ENCODE measurements at places on chromosomes 7 and 10.

GRCh38 chr7:116525298-116525912 lies 569 bp downstream of the CAV1 start:
- DNase-seq, result no peak

DNA sequence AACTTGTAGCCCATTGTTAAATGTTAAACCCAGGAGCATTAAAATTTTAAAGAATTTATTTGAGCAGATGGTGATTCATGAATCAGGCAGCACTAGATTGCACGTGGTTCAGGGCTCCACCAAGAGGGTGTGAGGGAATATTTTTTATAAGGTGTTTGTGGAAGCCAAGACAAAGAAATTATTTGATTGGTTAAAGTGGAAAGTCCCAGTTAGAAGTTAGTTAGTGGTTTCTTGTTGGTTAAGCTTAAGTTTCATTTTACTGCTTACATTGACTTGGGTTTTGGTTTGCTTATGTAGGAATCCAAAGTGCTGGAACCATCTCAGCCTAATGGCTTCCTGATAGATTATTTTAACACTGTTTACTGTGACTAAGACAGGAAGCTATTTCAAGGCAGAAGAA lies 906.2 kb downstream of the LRMDA start:
- no peak for DNase-seq

DNA sequence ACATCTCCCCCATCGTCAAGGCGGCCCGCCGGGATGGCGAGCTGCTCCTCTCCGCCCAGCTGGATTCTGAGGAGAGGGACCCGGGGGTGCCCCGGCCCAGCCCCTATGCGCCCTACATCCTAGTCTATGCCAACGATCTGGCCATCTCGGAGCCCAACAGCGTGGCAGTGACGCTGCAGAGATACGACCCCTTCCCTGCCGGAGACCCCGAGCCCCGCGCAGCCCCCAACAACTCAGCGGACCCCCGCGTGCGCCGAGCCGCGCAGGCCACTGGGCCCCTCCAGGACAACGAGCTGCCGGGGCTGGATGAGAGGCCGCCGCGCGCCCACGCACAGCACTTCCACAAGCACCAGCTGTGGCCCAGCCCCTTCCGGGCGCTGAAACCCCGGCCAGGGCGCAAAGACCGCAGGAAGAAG lies 10.1 kb downstream of the GDF10 start:
- no peak for DNase-seq

DNA sequence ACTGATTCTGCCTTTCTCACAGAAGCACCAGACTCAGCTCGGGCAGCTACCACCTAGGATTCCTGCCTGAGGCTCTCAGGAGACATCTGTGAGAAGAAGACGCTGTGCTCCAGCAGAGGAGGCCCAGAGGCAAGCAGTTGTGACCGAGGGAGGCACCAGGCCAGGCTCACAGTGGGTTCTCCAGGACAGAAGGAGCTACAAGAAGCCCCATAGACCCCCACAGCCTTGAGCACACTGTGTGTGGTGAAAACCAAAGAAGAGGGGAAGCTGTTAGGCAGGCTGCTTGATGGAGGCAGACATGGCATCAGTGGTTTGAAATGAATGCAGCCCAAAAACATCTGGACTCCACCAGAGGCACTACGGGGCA lies 198.8 kb downstream of the GRID1 start:
- no peak for DNase-seq

GRCh38 chr10:121722665-121723064 lies 124.4 kb upstream of the FGFR2 start:
- no peak for DNase-seq

- no peak for DNase-seq
Measured at GRCh38 chr10:61047081-61047480, 103.1 kb upstream of the RHOBTB1 start.

DNA sequence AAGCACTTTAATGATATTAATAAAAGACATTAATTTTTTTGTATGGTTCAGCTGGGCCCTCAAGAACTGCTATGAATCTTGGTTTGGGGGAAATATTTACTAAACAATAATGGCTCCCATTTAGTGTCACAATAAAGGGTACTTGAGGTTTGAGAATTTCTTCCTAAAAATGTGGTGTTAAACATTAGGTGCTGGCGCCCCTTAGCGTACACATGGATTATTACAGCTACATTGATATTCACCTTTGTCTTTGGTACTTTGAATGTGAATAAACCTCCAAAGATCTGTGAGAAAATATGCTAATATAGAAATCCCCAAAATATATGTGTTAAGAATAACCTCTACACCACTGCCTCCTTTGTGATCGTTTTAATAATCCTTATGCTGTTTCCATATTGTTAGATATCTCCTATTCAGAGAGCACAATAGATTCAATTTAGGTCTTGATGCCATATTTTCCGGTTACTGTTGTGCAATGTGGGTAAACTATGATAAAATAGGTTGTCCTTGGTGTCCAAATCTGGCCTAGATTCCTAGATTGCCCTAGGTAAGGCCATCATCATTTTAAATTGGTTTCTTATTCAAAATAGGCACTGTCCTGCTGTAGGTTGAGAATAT lies 161.8 kb upstream of the CACNA2D1 start:
- DNase-seq, result no peak

DNA sequence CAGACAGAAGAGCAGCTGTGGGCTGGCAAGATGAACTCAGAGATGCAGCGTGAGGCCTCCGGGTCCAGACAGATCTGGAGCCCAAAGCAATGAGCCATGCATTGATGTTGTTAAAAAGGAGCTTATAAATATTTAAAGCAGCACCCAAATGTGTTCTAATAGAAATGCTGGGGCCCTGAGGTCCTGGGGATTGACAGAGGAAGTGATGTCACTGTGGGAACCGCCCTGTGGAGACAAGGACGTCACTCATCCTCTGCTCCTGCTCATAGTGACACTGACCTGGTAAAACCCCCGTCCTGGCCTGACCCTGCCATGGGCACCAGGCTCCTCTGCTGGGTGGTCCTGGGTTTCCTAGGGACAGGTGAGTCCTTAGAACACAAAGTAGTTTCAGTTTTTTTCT lies 197.0 kb upstream of the PRSS58 start:
- no peak for DNase-seq

Measured in D721Med (cell line).